NCI-H1694 treated with DMSO at 0.1 percent for 48 hours (cell line): ENCODE measurements at places on chromosomes 1 and 21.

GRCh38 chr1:228233136-228233535, 25.3 kb downstream of the OBSCN start:
- no peak for DNase-seq

DNA sequence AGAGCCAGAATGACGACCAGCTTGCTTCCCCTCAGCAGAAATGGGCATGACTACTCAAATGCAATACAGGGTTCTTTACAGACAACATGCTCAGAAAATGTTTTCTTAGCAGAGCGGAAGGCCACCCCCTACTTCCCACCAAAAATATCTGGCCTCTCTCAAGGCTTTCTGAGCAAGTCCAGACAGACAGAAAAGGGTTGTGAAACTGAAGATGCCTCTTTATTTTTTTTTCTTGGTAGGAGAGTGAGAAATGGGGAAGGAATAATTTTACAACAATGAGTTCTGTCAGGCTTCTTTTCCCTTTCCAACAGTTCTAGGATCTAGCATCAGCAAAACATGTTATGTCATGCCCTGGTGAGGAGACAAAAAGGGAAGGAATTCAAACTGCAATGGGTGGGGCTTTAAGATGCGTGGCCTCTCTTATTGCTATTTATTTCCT, 172.0 kb upstream of the CAMK1G start:
- DNase-seq: no peak

DNA sequence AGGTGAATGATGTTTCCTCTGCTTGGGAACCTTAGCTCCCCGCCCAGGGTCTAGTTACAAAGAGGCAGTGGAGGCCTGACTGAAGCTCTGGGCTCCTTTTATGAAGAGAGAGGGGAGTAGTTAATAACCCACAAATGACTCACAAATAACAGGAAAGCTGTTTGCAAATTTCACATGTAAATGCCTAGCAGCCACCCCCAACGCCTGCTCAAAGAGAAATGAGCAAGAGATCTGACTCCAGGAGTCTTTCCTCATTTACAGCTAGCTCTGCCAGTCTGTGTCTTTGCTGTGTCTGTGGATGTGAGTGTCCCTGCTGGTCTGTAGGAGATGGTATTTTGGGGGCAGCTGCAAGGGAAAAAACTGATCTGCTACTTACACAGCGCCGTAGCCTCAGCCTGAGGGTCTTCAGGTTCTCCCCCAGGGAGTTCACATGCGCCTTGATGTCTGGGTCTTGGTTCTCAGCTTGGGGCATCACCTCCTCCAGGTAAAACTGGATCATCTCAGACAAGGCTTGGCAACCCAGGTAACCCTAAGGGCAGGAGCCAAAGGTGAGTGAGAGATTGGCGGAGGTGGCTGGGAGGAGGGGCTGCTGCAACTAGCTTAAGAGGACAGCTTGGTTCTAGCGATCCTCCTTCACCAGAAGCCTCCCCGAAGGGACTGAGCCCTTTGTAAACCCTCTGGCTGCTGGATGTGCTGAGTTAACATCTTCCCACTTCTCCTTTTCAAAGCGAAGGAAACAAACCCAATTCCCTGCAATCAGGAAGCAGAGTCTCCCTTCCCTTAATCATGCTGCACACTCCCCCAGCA, at the start of gene IL19:
TSS of gene IL19 (plus strand) at position 243 of the 807 bp plus-strand sequence. CDS start 65,890 bp downstream, outside the sequence.
- no peak for DNase-seq

DNA sequence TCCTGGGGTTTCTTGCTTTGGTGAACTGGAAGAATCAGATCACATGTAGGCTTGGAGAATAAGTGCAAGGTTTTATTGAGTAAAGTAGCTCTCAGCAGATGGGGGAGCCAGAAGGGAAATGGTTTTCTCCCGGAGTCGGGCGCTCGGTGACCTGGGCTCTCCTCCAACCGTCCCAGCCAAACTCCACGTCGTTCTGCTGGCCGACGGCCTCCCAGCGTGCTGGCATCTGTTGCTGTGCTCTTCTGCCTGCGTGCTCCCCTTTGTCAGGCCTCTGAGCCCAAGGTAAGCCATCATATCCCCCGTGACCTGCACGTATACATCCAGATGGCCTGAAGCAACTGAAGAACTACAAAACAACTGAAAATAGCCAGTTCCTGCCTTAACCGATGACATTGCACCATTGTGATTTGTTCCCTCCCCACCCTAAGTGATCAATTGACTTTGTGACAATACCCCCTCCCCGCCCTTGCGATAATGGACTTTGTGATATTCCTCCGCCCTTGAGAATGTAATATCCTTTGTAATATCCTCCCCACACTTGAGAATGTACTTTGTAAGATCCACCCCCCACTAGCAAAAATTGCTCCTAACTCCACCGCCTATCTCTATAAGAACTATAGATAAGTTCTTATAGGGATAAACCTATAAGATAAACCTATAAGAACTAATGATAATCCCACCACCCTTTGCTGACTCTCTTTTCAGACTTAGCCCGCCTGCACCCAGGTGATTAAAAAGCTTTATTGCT, 88.3 kb downstream of the SMYD3 start:
- DNase-seq: peak; percentile 96

GRCh38 chr21:21230672-21231071, 232.5 kb downstream of the NCAM2 start:
- no peak for DNase-seq

DNA sequence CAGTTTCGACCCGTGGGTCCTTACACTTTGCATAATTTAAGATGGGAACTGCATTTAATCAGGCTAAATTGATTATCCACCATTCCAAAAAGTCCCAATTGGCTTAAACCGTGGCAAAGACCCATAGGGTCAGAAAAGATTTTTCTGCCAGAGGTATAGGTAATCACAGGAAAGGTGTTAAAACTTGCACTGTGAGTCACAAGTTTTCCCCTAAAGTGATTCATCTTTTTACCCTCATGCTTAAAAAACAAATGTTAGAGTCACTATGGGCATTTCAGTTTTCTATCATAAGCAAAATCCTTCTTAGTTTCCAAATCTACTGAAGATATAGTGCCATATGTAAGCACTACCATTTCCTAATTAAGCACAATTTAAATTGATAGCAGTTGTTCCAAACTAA, 1079.8 kb downstream of the ADGRL2 start:
- DNase-seq: no peak

GRCh38 chr1:214292322-214292721, 11.4 kb downstream of the SMYD2 start:
- no peak for DNase-seq

GRCh38 chr1:95286479-95286878, 52.5 kb downstream of the RWDD3 start:
- no peak for DNase-seq

DNA sequence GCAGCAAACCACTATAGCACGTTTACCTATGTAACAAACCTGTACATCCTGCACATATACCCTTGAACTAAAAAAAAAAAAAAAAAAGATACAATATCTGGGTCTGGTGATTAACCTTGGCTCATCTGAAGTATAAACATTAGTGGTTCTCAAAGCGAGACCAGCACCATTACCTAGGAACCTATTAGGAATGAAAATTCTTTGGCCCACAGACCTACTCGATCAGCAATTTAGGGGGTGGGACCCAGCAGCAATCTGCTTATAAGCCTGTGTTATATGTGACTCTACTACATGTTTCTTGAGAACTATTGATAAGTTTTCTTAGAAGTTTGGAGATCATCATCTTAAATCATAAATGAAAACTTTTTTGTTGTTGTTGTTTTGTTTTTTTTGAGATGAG, 9.7 kb upstream of the SPATA1 start:
- no peak for DNase-seq

GRCh38 chr1:72918940-72919339, 636.6 kb upstream of the NEGR1 start:
- DNase-seq: no peak

GRCh38 chr1:226310637-226311195, 1.8 kb upstream of the LIN9 start:
- DNase-seq: no peak

DNA sequence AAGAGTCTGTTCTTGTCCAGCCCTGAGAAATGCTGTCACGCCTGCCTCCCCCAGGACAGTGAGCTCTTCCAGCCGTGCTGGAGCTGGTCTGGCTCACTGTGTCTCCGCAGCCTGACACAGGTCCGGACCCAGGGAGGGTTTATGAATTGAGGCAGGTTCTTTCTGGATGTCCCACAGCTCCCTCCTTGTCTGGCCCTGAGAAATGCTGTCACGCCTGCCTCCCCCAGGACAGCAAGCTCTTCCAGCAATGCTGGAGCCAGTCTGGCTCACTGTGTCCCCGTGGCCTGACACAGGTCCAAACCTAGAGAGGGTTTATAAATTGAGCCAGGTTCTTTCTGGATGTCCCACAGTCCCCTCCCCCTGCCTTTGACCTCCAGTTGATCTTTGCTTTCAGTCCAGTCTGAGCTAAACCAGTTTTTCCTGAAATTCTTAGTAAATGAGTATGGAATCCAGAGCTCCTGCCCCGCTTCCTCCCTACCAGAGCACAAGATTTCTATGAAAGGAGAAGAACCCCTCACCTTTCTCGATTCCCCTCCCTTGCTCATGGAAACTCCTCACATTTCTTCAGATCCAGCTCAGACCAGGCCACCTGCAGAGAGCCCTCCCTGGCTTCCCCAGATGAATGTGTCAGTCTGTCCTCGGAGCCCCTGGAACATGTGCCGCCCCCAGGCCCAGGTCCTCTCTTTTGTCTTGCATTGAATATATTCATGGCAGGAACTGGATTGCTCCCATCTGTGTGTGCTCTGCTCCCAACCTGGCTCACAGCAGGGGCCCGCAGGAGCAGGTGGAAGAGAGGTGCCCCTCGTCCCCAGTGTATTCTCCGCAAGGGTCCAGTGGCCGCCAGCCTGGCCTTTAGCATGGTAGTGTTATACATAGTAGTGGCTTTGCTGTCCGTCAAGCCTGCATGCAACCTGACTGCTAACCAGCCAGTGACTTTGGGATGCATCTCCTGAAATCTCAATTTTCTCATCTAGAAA, 116.3 kb downstream of the EPHB2 start:
- no peak for DNase-seq
